ENCODE measurements at places on chromosomes 13 and 19.

- peak; percentile 52 for DNase-seq
Observed at GRCh38 chr13:28503182-28503967, 8.4 kb upstream of the FLT1 start.

GRCh38 chr19:33114312-33114711 lies 17.6 kb upstream of the WDR88 start:
- no peak for DNase-seq

DNA sequence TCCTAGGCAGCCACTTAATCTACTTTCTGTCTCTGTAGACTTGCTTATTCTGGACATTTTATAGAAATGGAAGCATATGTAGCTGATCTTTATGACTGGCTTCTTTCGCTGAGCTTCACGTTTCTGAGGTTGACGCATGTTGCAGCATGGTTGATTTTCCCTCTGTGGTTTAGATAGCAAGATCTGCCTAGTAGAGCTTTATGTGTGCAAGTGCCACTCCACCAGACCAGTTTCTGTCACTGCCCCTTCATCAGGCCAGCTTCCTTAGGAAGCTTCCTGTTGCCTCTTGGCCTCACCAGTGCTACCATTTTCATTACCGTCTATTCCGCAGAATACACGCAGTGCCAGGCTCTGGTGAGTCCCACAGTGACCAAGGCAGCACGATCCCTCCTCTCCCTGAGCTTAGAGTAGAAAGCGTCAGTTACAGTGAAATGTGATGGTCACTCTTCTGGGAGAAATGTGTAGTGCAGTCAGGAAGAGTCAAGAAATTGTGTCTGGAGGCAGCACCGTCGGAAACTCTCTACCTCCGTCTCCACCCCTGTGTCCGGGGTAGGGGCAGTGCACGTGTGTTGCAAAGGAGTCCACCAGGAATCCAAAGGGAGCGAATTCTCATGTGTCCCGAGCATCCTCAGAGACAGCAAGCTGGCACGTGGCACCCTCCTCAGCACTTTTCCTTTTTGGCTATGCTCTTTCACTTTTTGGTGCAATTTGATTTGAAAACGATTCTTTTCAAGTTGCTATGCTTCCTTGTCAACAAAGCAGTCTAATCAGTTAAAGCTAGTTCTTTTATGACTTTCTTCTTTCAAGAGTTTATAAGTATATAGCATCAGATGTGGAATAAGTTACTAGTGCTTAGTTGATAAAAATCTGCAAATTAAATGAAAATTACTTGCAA lies 45.4 kb upstream of the GPR183 start:
- DNase-seq: no peak

DNA sequence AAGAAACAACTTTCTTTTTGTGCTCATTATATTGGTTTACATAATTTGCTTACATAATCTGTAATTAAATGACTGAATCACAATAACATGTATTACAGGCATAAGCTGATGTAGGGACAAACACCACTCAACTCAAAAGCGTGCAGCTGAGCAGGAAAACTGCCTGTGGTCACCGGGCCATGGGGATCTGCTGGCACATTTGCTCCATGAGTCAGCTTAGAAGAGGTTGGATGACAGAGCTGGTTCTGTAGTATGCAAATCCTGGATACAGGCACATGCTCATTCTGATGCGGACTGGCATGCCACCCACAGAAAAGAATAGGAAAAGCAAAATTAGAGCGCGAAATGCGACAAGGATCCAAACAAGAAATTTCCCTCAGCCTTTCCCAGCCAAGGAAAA lies 128.6 kb downstream of the USP12 start:
- DNase-seq: peak; percentile 27

DNA sequence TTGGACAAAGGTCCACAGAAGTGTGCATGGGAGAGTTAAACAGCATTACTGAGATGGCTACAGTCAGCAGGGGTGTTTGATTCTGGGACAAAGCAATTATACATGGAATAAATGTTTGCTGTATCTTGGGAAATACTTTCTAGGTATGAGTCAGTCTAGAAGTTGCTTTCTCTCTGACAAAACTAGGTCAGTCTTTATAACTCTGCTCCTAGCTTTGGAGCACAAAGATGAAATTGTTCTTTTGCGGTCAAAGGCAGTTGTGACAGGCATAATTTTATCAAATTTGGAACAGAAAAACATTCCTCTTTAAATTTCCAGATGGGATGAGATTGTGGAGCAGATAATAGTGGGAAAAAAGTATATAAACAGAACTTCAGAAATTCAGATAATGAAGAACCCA lies 1045.4 kb upstream of the MIR17HG start:
- no peak for DNase-seq

DNA sequence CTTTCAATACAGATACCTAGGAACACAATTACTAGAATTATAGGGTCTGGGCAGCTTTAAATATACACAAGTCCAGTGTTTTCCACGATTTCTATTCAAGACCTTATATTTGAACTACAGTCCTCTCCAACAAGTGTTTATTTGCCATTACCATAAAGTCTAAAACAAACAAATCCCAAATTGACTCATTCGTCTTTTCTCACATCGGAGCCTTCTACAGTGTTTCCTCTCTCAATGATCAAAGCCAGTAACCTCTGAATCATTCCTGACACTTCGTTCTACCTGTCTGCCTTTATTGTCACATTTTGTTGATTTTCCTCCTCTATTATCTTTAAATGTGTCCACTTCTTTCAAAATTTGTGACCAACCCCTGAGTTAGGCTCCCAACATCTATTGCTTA lies 1356.5 kb upstream of the SLC10A2 start:
- no peak for DNase-seq

GRCh38 chr13:36251526-36251925 lies 37.2 kb upstream of the SOHLH2 start:
- no peak for DNase-seq

DNA sequence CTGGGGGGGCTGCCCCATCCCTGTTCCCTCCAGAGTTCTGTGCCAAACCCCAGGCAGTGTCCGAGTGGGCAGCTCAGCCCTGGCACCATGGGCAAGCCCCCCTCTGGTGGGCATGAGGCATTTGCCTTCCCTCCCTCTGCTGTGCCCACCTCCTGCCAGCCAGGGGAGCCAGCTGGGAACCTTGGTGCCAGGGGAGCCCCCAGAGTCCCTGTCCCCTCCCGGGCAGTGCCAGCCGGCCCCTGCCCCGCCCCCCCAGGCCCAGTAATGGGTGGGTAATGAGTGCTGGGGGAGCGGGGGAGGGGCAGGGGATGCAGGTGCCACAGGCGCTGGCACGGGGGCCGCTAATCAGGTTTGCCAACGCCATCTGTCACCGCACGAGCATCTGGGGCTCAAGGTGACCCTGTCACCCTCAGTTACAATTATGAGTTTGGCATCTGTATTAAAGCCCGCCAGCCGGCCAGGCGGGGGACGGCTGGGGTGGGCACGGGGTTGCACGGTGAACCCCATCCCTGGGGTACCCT lies 5.9 kb downstream of the DAND5 start:
- no peak for DNase-seq
